ENCODE measurements at places on chromosomes 7 and 10.

DNA sequence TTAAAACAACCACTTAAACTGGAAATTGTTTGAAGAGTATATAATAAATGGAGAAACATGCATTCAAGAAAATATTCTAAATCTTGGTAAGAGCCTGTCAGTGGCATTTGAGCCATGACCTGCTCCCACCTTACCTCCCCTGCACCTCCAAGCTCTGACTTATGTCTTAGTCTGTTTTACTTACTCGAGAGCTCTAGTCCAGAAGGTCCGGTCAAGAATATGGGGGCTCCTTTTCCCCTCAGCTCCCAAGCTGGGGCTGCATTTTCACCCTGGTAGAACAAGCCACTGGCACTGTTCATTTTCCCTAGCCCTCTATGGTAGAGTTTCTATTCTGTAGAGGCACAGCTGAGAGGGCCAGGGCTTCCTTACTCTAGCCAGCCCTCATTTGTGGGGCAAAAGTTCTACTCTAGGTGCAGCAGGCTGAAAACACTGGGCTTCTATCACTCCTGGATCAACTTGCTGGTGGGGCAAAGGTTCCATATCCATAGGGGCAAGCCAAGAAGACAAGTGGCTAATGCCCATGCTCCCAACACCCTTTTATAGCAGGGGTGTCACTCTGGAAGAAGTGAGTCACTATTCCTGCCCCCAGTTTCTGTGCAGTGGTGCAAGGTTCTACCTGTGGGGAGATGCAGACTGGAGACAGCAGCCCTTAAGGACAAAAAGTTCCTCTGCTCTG lies 40.6 kb downstream of the ZNF438 start:
- no peak for DNase-seq

DNA sequence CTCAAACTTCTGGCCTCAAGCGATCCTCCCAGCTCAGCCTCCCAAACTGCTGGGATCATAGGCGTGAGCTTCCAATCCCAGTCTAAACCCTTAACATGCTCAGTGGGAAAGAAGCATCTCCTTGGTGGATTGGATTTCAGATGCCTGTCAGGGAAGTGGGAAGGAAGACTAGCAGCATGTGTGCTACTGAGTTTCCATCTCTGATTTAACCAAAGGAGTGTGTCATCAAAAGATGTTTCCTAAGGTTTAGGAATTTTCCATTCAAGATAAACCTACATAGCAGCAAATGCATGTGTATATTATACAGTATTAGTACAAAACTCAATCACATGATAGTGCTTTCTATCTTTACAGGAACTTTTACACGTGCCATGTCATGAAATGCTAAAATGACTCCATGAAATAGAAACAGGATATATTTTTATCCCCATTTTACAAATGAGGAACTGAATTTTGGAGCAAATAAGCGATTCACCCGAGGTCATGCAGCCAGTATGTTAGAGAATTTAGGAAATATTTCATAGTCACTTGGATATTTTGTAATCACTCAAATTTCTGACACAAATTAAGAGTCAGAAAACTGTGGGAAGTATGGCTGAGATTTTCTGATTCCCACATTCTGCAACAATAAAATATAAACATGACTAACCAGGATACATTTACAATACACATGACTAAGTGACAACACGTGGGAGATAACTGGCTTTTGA lies 11.4 kb upstream of the TMEM26 start:
- DNase-seq, result no peak

GRCh38 chr7:95334447-95334846 lies 10.1 kb upstream of the PON1 start:
- DNase-seq, result no peak

GRCh38 chr7:27220440-27220955 lies 20.6 kb upstream of the HOXA13 start:
- DNase-seq, result no peak

DNA sequence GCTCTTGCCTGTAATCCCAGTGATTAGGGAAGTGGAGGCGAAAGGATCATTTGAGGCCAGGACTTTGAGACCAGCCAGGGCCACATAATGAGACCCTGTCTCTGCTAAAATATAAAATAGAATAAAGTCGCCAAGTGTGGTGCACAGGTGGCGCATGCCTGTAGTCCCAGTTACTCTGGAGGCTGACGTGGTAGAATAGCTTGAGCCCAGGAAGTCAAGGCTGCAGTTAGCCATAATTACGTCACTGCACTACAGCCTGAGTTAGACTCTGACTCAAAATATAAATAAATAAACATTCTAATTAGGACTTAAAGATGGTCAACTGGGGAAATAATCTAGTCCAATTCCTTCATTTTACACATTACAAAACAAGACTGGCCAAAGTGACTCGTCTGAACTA lies 768 bp downstream of the CHCHD2 start:
- no peak for DNase-seq

- no peak for DNase-seq
Measured at GRCh38 chr10:109946680-109947079, 23.4 kb upstream of the XPNPEP1 start.

DNA sequence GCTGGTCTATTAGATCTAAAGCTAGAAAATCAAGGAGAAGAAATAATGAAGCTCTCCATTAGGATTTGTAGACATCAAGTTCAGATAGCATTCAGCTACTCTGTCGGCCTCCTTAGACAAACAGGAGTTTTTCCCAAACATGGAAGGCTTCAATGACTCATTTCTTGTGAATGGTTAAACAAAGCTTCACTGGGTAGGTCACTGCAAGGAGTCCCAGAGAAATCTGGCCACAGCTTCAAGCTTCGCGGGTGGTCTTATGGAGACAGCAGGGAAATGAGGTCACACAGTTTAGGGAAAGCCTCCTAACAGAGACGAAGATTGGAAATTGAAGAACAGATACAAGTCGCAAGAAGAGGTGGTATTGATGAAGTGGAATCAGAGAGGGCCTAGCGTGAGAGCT lies 22.6 kb upstream of the LRRC72 start:
- no peak for DNase-seq

GRCh38 chr10:87092376-87092860 lies 2.2 kb downstream of the GLUD1 start:
- DNase-seq, result no peak

GRCh38 chr7:22921386-22922086 lies 92.4 kb downstream of the HYCC1 start:
- no peak for DNase-seq

DNA sequence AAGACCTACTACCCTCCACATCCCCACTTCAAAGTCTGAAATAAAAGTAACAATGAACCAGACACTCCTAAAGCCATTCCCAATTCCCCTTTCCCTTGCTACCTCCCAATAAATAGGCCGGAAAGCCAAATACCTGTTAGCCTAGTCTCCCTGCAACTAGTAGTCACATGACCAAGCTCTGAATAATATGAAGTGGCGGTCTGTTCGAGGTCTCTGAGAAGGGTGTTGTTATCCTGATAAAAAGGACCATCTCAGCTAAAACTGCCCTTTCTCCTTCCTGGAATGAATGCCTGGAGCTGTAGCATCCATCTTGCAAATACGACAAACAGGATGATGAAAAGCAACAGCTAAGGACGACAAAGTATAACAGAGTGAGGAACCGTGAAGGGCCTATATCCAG lies 6.0 kb downstream of the KIF5B start:
- no peak for DNase-seq

- no peak for DNase-seq
Measured at GRCh38 chr10:75497997-75498883, 66.8 kb downstream of the LRMDA start.

DNA sequence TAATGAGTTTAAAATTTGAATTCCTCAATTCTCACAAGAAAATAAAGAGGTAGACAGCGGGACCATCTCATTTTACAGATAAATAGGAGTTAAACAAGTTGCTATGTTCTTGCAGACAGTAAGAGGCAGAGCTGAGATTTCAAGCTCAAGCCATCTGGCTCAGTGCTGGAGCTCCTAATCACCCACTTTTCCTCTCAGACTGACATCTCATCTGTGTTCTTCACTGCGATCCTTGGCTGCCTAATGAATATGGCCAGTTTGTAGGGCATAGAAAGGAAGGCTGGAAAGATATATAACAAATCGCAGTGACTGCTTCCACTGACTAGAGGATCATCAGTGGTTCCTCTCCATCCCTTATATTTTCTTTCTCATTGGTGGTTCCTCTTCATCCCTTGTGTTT lies 151.2 kb downstream of the MPP7 start:
- DNase-seq, result no peak

DNA sequence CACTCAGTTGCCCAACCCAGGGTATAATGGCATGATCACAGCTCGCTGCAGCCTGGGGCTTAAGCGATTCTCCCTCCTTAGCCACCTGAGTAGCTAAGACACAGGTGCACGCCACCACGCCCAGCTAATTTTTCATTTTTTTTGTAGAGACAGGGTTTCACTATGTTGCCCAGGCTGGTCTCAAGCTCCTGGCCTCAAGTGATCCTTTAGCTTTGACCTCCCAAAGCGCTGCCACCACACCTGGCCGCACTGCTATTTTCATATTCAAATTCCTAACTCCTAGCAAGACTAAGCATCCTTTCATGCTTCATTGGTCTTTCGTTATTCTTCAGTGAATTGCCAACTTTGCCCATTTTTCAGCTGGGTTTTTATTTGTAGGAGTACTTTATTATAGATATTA lies 30.4 kb upstream of the DAGLB start:
- no peak for DNase-seq

GRCh38 chr7:34011696-34012095 lies 106.4 kb downstream of the BMPER start:
- no peak for DNase-seq

DNA sequence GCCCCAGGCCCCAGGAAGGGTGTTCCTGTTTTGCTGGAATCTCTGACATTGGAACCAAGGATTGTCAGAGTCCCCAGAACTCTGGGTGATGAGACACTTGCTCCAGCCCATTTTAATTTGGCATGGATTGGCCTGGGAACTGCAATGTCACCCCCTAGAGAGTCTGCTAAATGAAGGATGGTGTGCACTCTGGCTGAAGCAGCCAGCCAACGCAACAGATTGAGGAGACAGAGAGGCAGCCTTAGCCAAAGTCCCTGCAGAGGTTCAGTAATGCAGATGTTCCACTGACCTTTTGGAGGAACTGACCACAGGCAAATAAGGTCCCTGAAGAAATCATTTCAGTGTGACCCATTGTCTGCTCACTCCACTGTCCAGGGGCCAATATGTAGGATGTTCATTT lies 13.4 kb downstream of the LRRC18 start:
- DNase-seq, result no peak

DNA sequence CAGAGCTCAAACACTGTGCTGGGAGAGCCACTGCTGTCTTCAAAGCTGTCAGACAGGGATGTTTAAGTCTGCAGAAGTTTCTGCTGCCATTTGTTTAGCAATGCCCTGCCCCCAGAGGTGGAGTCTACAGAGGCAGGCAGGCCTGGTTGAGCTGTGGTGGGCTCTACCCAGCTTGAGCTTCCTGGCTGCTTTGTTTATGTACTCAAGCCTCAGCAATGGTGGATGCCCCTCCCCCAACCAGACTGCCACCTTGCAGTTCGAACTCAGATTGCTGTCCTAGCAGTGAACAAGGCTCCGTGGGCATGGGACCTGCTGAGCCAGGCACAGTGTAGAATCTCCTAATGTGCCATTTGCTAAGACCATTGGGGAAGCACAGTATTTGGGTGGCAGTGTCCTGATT lies 4.6 kb upstream of the CYP2C19 start:
- DNase-seq, result no peak

DNA sequence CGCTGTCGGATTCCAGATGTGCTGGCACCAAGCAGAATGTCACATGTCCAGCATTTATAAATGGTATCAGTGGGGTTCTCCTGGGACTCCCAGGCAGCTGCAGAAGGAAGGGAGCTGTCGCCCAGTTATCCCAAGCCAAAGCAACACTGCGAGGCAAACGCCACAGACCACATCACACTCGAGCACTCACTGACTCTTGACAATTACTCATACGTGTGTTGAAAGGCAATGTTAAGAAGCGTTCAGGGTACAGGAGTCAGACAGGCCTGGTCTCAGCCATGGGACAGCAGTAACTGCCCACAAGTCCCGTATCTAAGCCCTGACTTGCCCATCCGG lies 113.4 kb downstream of the DIP2C start:
- no peak for DNase-seq

Data from stimulated activated CD8-positive, alpha-beta memory T cell treated with anti-CD3 and anti-CD28 coated beads, Interleukin-7, amount 100 ng/mL, for 1 hour (primary cell).